ENCODE measurements at places on chromosomes 12 and 14.

GRCh38 chr14:74610866-74611649 lies 979 bp downstream of the LTBP2 start:
- peak; percentile 35 for DNase-seq

DNA sequence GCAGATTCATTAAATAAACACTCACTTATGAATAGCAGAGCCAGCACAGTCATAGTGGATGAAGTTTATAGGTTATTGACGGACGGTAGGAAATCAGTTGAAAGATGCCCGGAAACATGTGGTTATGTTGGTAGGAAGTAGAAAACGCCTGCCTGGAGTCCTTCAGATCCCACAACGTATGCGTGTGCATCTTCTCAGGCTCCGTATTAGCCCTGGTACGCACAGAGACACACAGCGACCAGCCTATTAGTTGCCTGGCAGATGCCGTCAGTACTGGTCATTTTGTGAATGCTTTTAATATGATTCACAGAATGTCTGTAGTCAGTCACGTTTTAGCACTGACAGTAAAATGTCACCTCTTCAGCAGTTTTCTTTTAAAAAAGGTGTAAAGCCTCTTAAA lies 196.4 kb downstream of the RGS6 start:
- DNase-seq, result no peak

DNA sequence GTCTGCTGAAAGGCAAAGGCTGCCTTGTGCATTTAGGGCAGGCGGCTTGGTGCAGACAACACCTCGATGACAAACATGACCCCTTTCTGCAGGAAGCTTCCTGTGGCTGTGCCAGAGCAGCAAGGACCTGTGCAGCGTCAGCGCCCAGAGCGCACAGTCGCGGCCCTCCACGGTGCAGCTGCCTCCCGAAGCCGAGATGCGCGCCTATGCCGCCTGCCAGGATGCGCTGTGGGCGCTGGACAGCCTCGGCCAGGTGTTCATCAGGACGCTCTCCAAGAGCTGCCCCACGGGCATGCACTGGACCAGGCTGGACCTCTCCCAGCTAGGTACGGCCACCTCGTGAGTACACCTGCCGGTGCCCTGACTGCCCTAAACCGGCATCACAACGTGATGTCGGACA lies 57.3 kb downstream of the ANKRD9 start:
- DNase-seq, result no peak

- no peak for DNase-seq
These were observed 236.4 kb upstream of the CRY1 start for GRCh38 chr12:107329569-107330324.

GRCh38 chr12:26112703-26113147 lies 12.1 kb downstream of the BHLHE41 start:
- DNase-seq, result no peak

DNA sequence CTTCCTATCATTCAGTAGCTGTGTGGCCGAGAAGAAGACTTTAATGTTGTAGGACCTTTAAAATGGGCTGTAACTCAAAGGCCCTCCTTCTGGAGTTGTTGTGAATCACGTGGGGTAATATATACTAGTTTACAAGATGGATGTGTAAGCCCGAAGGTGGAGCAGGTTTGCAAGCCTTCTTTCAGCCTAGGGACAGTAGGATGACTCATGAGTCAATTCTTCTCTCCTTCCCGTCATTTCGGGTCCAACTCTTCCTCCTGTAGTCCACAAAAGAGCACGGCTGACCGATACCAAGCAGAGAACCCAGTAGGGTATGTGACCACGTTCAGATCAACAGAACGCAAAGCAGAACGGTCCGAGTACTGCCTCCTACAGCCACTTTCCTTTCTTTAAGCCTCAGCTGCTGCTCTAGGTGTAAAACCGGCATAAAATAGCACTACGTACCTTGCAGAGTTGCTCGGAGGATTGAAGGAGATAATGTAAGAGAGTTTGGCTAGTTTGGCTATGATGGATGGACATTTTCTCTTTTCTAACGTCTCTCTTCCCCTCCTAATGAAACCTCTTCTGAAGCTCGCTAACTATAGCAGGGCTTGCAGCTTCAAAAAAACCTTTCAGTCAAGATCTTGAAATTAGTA lies 1.3 kb upstream of the RASSF3 start:
- DNase-seq, result peak; percentile 70

DNA sequence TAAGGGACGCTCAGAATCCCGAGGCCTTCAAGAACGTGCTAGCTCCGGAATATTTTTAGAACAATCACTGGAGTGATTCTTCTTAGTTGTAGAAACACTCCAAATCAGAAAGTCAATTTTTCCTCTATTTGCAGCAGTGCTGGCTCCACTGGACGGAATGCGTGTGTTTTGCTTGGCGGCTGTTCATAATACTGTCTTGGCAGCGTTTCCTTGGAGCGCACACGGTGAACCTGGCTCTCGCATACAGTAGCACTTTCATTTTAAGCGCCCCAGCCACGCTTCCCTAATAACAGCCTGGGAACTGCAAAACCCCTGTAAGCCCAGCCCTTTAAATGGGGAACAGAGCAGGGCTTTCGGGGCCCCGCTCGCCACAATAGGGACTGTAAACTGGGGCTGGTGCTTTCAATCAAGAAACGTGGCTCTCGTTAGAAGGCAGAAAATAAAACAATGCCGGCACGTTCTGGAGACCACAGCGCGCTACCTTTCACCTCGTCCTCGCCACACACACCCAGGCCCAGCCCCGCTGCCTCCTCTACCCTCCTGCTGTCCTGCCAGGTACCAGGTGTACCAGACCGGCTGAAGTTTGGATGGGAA lies 79.9 kb downstream of the BCL11B start:
- no peak for DNase-seq

DNA sequence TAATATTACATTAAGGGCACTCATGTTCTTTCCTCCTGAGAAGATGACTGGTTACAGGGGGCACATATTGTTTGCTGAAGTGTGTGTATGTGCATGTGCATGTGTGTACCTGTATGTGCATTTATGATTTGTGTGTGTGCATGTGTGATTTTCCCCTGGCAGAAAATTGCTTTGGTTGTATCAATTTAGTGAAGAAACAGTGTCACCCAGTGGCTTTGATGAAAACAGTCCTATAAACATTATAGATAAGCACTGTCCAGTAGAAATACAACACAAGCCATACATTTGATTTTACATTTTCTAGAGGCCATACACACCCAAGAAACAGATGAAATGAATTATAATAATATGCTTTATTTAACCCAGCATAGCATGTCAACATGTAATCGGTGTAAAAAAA lies 8.6 kb downstream of the PDE3A start:
- no peak for DNase-seq

DNA sequence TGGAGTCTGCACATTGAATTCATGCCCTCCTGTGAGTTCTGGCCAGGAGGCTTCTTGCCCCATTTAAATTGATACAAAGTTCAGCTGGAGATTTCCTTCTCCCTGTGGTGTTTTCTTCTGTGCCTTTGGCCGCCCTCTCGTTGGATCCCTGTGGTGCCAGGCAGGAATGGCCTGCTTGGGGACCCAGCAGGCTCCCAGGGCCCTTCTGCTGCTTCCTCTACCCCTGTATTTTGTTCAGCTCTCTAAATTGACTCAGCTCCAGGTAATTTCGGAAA lies 197.2 kb downstream of the FOXA1 start:
- DNase-seq, result no peak

GRCh38 chr14:28613532-28613931 lies 153.1 kb upstream of the FOXG1 start:
- DNase-seq, result no peak

- no peak for DNase-seq
These were observed 41.1 kb downstream of the PSMA6 start for GRCh38 chr14:35333264-35333730.

- no peak for DNase-seq
These were observed 8.2 kb upstream of the PARP11 start for GRCh38 chr12:3881281-3881950.

GRCh38 chr14:95998656-95999055 lies 40.5 kb upstream of the C14orf132 start:
- no peak for DNase-seq

GRCh38 chr14:102558556-102558955 lies 33.9 kb upstream of the RCOR1 start:
- no peak for DNase-seq

DNA sequence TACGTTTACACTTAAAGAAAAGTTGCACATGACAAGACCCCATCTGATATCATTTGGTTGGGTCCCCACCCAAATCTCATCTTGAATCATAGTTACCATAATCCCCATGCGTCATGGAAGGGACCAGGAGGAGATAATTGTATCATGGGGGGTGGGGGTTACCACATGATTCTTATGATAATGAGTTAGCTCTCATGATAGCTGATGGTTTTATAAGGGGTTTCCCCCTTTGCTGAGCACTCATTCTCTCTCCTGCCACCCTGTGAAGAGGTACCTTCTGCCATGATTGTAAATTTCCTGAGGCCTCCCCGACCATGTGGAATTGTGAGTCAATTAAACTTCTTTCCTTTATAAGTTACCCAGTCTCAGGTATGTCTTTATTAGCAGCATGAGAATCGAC lies 60.3 kb downstream of the PHLDA1 start:
- no peak for DNase-seq

DNA sequence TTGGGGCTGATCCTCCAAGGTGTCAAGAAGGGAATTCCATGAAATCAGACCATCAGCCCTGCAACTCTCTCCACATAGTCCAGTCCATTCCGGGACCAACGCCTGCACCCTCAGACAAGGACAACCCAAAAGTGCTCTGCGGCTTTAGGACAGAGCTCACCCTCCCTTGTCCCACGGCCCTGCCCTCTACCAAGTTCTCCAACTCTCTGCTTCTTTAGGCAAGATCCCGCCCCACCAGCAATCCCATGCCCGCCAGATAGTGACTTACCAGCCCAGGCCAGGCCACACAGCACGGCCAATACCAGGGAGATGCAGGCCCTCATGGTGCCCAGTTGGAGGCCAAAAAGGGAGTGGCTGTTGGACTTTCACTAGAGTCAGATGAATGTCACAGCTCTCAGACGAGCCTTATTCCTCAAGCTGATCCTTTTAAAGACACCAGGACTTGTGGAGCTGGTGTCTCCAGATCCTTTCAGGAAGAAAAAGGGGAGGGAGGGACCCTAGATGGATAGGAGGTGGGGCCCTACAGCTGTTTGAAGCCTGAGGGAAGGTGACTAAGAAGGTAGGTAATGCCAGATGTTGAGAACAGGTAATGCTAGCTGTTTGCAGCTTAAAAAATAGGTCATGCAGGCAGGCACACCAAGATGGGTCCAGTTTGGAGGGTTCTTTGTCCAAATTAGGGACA lies at the start of gene ENDOU:
ENDOU (minus strand) TSS at position 400 of the 682 bp plus-strand sequence; CDS start at position 323, 77 bp downstream.
- no peak for DNase-seq

GRCh38 chr14:75714991-75715390 lies 53.9 kb downstream of the TTLL5 start:
- DNase-seq, result no peak

DNA sequence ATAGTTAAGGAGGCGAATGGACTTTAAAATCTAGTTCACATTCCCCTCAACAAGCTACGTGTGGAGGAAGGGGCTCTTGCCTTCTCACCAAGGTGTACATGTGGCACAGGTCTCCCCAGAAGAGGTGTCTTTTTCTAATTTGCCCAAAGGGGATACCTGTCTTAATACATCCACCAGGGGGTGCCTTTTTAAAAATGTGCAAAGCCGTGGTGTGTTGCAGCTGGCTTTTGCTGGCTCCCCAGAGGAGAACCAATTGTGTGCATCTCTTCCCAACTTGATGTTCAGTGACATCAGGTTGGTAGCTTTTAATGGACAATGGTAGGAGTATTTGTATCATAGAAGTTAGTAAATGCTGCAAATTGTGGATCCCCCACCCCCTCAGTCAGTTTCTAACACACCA lies 33.8 kb downstream of the CREBL2 start:
- DNase-seq, result peak; percentile 75

DNA sequence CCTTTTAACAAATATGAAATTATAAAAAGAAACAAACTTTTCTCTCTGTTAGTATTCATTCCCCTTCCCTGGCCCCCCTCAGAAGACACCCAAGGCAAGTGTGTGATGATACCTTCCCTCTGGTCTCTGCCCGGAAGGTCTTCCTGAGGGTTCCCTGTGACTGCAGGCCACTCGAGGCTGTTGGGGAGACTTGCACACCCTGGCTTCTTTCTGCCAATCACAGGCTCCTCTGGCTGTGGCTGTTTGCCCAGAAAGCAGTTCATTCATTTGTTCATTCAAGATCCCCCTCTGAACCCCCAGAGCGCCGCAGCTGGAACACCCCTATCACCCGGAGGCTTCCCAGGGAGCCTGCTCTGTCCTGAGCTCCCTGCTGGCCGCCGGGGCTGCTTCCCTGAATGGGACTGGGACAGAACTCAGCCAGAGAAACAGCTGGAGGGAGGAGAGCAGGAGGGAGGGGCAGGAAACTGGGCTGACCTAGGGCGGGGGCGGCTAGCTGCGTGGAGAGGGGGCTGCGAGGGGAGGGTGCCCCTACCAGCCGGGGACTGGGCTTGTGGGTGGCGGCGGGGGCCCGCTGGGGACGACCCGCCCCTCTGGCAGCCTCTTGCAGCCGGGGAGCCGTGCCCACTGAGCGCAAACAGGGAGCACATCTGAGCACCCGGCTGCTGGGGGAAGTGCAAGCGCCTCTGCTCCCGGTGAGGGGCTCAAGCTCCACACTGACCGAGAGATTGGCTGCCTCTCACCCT lies at the start of gene CMKLR1:
CMKLR1 (minus strand) TSS at position 397 of the 743 bp plus-strand sequence. CDS start 45,720 bp downstream, outside the sequence.
- DNase-seq, result no peak

- no peak for DNase-seq
These were observed 10.3 kb downstream of the DAO start for GRCh38 chr12:108890208-108890607.

- no peak for DNase-seq
These were observed 158.4 kb upstream of the RASSF8 start for GRCh38 chr12:25800101-25800500.

DNA sequence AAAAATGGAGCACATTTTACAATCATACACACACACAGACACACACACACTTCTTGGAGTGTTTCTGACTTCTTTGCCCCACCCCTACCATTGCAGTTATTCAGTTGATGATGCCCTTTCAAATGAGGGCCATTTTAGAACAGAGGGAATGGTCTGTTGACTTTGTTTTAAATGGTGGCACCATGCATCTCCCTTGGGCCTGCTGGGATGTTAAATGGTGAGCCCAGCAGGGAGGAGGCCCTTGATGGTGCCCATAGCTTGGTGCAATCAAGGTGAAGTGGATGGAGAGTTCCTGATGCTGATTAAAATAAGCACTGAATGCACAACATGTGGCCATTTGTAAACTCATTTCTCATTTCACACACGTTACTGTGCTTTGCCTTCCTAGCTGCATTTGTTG lies 13.3 kb downstream of the C12orf75 start:
- DNase-seq, result no peak

Data from B cell (primary cell).